ENCODE measurements at places on chromosomes 5 and 9. TPM values are rescaled to one million over a fixed set of nuclear protein-coding genes. Genes with fewer than 3 reads are reported as not detected.

- no peak for DNase-seq
These were observed 462.5 kb downstream of the SPOCK1 start for GRCh38 chr5:137036640-137037039.

DNA sequence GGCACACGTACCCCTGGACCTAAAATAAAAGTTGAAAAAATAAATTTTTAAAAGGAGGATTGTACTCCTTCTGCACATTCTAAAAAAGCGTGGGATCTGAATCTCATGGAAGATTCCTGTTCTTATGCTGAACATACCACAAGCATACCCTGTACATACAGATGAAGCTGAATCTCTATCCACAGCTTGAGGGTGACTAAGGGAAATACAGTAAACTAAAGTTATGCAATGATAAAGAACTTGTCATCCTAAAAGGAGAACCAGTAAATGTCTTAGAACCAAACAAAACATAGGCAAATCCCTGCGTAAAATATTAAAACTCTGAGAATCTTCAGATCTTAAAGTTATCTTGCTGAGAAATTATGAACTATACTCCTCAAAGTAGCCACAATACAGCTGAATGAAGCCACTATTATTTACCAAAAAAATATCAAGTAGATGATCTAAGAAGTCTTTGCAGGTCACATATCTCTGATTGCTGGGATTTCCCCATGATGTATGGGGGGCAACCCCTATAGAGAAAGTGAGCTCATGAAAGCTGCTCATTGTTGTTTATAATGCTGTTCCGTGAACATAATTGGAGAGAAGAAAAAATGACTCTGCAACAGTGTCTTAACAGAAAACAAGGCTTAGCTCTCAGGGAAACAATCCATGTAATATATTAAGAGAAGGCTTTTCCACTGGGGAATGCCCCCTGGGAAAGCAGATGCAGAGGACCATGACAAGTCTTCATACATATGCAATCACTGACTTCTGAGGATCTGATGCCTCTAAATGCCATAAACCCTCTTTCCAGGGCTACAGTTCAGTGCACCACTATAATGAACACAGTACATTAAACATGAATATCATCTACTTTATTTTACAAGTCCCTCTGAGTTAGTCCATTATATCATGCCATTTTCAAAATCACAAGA is 210.1 kb downstream of the EPB41L4A start:
- DNase-seq = no peak

- DNase-seq = peak; percentile 73
These were observed 35.3 kb upstream of the SMARCA2 start for GRCh38 chr9:1979741-1980367.

DNA sequence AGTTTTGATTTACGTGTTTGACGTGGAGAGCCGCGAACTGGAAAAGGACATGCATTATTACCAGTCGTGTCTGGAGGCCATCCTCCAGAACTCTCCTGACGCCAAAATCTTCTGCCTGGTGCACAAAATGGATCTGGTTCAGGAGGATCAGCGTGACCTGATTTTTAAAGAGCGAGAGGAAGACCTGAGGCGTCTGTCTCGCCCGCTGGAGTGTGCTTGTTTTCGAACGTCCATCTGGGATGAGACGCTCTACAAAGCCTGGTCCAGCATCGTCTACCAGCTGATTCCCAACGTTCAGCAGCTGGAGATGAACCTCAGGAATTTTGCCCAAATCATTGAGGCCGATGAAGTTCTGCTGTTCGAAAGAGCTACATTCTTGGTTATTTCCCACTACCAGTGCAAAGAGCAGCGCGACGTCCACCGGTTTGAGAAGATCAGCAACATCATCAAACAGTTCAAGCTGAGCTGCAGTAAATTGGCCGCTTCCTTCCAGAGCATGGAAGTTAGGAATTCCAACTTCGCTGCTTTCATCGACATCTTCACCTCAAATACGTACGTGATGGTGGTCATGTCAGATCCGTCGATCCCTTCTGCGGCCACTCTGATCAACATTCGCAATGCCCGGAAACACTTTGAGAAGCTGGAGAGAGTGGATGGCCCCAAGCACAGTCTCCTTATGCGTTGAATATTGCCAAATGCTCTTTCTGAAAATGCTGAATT is 850 bp downstream of the RRAGA start:
- no peak for DNase-seq

DNA sequence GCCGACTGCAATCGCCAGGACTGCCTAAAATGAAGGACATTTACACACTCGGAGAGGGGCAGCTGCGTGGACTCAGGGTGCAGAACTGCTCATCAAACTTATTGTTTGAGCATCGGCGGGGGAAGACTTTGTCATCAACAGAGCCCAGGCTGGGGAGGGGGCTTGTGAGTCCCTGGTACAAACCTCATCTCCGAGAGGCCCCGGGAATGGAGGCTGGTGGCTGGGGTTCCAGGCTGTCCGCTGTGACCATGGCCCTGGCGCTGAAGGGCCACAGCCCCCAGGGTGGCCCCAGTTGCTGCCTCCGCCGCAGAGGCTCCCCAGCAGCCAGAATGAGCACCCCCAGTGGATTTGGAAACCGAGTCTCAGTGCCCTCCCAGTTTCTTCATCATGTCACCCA is 46.1 kb upstream of the RNU6ATAC start:
- DNase-seq = peak; percentile 55

- no peak for DNase-seq
These were observed 13.9 kb downstream of the FAM193B start for GRCh38 chr5:177540438-177540837.

DNA sequence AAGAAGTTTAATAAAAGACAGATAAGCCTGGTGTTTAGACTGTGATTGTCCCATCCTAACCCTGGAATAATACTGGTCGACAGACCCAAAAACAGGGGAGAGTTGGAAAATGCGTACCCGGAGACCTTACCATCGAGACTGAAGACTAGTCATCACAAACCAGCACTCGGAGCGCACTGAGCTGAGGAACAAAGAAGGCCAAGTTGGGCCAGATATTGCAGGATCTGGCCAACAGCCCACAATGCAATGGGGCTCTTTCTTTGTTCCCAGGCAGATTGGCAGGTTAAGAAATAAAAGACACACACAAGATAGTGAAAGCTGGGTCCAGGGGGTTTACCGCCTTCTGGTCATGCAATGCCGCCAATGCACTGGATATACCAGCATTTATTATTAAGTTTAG is 188.7 kb upstream of the RAI14 start:
- no peak for DNase-seq

- DNase-seq = no peak
These were observed 892.9 kb downstream of the NR2F1-AS1 start for GRCh38 chr5:92687821-92688722.

DNA sequence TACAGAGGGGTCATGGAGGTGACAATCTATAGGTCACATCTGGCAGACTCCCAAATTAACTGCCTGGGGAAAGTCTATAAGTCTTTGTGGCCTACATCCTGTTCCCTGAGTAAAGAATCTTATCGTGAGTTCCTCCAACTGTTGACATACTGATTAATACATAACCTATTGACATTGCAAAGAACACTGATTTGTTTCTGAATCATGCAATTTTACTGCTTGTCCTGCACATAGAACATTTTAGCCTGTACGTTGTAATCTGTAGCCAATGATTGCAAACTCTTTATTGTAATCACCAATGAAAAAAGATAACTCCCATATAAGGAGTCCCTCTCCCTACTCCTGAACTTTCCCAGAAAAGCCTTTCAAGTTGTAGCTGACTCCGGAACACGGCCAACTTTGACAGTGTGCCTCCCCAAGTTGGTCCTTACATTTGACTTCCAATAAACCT is 18.8 kb upstream of the OR2K2 start:
- DNase-seq = no peak

DNA sequence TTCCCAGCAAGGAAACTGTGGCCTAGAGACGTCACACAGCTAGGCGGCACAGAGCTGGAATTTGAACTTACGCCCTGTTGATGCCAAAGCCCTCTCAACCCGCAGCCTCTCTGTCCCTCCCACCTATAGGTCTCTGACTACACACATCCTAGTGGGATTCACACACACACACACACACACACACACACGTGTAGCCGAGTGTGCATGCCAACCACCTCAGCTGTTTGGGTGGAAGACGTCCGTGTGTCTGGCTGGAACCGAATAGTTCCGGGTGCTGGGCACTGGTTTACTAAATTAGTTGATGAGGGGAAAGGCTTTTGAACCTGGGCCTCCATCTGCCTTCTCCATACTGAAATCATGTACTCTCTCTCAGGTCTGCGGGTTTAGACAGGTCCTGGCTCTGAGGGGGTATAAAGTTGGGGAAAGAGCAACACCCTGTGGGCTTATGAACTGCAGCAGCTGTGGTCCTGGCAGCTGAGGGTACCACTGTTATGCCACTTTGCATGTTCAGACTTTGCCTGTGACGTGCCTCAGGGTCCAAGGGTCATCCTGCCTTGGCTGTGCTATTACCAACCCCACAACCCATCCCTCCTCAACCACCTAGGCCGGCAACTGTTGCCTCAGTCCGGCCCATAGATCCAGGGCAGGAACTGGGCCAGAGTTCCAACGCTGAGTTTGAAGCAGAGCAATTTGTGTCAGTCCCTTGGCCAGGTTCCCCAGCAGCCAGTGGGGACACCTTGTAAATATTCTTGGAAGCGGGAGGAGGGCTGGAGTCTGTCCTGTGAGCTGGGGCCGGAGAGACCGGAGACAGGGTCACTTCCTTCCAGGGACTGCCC is 50.5 kb downstream of the PSD2 start:
- no peak for DNase-seq

DNA sequence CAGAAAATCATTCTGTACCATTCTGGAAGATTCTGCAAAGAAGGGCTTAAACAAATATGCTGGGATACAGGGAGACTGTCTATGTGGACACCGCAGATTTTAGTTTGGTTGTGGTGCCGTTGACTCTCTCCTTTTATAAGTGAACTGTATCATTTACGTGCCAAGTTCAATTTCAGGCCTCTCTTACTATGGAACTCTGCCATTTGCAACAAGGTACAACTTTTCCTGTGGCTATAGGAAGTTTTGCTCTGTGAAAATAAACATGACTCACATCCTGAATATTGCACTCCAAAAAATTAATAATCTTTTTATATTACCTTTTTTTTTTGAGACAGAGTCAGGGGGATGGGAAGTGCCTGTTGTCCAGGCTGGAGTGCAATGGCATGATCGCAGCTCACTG is 29.7 kb upstream of the CSNK1G3 start:
- no peak for DNase-seq

DNA sequence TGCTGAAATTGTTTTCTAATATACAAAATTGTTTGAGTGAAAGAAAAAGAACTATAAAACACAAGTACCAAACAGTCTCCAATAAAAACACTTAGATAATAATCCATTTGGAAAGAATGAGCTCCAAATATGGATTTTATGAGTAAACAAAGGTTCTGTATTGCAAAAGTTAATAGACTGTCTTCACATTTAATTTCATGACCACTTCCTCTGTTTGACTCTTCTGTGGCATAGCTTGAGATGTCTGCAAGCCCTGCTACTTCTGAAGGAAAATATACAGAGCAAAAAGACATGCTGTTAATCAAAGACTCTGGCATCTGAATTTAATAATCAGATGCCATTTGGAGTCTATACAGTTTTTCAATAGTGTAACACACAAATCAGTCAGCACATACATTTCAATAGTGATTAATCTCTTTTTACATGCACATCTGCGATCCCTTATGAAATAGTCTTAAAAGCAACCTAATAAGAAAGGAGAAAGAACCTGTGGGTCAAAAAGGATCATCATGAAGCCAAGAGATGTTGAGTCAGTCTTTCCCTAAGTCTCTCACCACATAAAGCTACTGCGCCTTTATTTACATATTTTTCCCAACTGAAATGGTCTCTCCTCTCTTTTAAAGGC is 165.4 kb upstream of the LHFPL2 start:
- DNase-seq = no peak

GRCh38 chr5:54761213-54761701 is 224.1 kb downstream of the ESM1 start:
- DNase-seq = no peak

DNA sequence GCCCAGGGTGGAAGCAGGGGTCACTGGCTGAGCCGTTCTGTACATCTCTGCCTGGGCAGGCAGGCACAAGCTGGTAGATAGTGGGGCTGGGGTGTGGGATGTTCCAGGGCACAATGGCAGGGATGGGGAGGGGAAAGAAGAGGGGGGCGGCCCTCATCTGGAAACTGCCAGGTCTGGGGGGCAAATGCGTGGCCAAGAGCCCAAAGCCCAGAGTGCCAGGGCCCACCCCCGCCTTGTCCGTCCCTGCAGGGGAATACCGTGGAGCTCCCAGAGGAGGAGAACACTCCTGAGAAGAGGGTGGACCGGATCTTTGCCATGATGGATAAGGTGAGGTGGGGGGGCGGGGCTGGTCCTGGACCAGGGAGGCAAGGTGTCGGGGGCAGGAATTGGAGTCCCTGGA is 42.7 kb upstream of the HMCN2 start:
- DNase-seq = peak; percentile 32

- DNase-seq = no peak
These were observed 119.9 kb upstream of the DAP start for GRCh38 chr5:10880934-10881333.

- no peak for DNase-seq
These were observed 86.3 kb upstream of the RPS23 start for GRCh38 chr5:82364497-82364896.

DNA sequence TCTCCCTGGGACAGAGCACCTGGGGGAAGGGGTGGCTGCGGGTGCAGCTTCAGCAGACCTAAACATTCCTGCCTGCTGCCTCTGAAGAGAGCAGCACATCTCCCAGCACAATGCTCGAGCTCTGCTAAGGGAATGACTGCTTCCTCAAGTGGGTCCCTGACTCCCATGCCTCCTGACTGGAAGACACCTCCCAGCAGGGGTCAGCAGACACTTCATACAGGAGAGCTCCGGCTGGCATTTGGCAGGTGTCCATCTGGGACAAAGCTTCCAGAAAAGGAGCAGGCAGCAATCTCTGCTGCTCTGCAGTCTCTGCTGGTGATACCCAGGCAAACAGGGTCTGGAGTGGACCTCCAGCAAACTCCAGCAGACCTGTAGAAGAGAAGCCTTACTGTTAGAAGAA is 77.2 kb downstream of the SLCO6A1 start:
- DNase-seq = peak; percentile 69

- no peak for DNase-seq
These were observed 82.9 kb downstream of the RAB24 start for GRCh38 chr5:177220576-177220975.

The ZBED3 gene
- polyA plus RNA-seq = 5.7 TPM

The LURAP1L gene
- 3.0 TPM for polyA plus RNA-seq

The PCDHA12 gene
- polyA plus RNA-seq = 0.02 TPM

The AJM1 gene
- polyA plus RNA-seq = 4.3 TPM

The PLEKHG4B gene
- polyA plus RNA-seq = under 0.01 TPM

The PLPP7 gene
- polyA plus RNA-seq = 160 TPM

The TMC1 gene
- polyA plus RNA-seq = 0.05 TPM

The RGS7BP gene
- 1.0 TPM for polyA plus RNA-seq

The PCDHGC3 gene
- polyA plus RNA-seq = 35.5 TPM

The CD274 gene
- polyA plus RNA-seq = 4.9 TPM

The OGN gene
- 18.6 TPM for polyA plus RNA-seq

The SHOC1 gene
- polyA plus RNA-seq = not detected

The PRUNE2 gene
- 11.7 TPM for polyA plus RNA-seq
